Daoy (cell line): ENCODE measurements at places on chromosomes 1 and 21. TPM values are rescaled to one million over a fixed set of nuclear protein-coding genes. Genes with fewer than 3 reads are reported as not detected.

Gene SYNC
- total RNA-seq, result 52.8 and 63.1 TPM in 2 replicates

Gene NUDT4B
- 5.7 and 30.9 TPM in 2 replicates for total RNA-seq

Gene SPRR2F
- total RNA-seq, result not detected in 2 replicates

Gene PATJ
- total RNA-seq, result 4.5 and 16.0 TPM in 2 replicates

Gene RWDD3
- 23.0 and 40.3 TPM in 2 replicates for total RNA-seq

GRCh38 chr1:77267035-77267434 is 14.8 kb upstream of the AK5 start:
- DNase-seq, result no peak

GRCh38 chr1:226610671-226611070 is 62.1 kb downstream of the STUM start:
- no peak for DNase-seq

DNA sequence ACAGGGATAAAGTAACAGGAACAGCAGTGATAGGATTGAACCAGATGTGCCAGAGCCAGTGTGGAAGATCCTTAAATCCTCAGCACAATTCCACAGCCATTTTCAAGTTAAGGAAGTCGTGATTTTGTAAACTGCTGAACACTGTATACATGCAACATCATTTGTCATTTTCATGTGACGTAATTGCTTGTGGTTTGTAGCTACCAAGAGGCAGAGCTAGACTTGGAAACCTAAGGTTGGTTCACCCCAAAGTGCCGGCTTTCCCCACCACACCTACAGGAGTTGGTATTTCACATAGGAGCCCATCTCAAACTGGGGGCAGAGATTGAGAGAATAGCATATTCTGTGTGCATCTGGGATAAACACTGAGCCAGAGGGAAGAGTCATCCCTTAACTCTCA is 113.9 kb downstream of the CAPN8 start:
- no peak for DNase-seq

DNA sequence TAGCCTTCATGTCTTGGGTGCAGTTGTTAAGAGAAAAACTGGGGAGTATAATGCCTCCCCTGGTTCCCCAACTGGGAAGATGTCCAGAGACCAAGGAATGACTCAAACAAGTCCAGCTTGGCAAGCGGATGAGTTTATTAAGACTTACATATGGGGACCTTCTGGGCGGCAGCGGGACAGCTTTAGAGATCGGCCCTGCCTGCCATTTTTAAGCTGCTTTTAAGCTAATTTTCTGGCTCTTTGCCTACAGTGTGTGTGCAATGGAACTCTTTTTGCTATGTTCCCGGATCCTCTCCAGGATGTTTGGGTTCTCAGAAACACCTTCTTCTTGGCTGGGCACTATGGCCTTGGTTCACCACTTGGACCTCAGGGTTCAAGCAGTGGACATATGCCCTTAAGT is 99.5 kb downstream of the RYR2 start:
- no peak for DNase-seq

- peak; percentile 80 for DNase-seq
These were observed 64.1 kb downstream of the DDR2 start for GRCh38 chr1:162696286-162696862.

- DNase-seq, result peak; percentile 65
These were observed 7.4 kb upstream of the DEGS1 start for GRCh38 chr1:224175617-224176016.

- DNase-seq, result no peak
These were observed 37.4 kb upstream of the PKN2 start for GRCh38 chr1:88646476-88647248.

- DNase-seq, result no peak
These were observed 65.6 kb upstream of the IRF2BP2 start for GRCh38 chr1:234675572-234675971.

DNA sequence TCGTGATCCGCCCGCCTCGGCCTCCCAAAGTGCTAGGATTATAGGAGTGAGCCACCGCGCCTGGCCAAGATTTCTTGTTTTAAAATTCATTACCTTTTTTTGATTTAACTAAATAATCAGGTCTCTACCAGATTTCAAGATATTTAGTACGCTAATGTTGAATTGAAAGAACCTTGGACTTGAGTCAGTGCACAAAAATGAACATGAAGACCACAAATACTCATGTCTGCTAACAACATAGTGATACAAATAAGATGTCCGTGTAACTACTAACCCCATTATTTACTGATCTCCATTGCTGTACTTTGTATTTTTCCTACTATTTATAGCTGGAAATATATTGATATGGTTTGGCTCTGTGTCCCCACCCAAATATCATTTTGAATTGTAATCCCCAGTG is 16.4 kb downstream of the MPZL1 start:
- DNase-seq, result no peak

DNA sequence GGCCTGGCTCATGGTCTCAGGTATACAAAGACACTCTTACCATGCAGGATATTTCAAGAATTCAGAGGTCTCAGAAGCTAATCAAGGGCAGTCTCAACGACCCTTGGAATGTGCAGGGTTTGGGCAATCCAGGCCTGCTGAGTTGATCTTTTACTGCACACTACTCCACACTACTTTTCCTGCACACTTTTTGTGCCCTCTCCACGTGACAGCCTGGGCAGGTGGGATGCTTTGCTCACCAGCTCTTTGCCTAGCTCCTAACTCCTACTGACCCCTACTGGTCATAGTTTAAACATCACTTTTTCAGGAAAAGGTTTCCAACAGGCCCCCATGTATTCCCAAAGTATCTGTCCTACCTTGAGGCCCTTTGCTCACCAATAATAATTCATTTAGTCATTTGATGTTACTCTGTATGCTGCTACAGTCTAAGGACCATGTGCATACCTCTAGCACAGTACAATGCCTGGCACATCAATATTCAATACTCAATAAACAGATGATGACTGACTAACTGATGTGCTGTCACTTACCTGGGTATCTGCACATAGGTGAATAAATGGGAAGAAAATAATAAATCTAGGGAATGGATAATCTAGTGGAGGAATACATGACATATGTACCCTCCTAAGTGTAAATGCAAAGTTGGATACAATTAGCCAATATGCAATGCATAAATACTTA is 9.6 kb downstream of the DUSP23 start:
- peak; percentile 20 for DNase-seq

- DNase-seq, result peak; percentile 96
These were observed 31.2 kb downstream of the CDCP2 start for GRCh38 chr1:54121482-54122134.
